Activated CD8-positive, alpha-beta memory T cell treated with anti-CD3 and anti-CD28 coated beads for 1 hour (primary cell): ENCODE measurements at places on chromosomes 3 and 15.

- no peak for DNase-seq
Observed at GRCh38 chr15:73391128-73391872, 22.5 kb upstream of the HCN4 start.

DNA sequence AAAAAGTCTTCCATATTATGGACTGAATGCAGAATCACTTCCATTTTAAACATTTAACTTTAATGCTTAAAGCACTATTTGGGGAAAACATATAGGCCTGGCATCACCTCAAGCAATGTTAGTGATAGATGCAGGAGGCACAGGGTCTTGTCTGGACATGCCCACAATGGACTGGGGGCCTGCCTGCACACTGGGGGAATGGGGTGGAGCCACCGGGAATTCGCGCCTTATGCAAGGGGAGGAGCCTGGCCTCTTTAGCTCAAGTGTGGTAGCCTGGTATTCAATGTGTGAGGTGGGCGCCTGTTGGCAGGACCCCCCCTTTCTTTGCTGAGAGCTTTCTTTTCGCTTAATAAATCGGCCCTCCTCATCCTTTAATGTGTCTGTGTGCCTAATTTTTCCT is 29.9 kb downstream of the ACKR4 start:
- no peak for DNase-seq

DNA sequence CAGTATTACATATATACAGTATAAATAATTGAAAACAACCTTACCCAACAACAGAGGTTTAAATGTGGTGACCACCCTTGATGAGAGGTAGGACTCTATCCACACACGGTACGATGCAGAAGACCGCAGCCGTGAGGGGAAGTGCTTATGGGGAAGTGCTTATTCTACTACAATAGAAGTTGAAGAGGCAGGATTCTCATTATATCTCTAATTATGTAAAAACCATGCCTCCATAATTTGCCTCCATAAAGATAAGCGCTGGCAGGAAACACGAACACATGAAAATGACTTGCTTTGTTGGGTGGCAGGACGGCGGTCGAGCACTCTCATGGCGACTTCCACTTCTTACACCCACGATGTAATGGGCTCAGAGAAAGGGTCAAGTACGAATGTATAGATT is 7.2 kb upstream of the MUC13 start:
- DNase-seq: no peak

- DNase-seq: no peak
Observed at GRCh38 chr3:102460579-102460978, 25.8 kb downstream of the ZPLD1 start.

- DNase-seq: no peak
Observed at GRCh38 chr15:54990793-54991192, 205.9 kb downstream of the RSL24D1 start.

DNA sequence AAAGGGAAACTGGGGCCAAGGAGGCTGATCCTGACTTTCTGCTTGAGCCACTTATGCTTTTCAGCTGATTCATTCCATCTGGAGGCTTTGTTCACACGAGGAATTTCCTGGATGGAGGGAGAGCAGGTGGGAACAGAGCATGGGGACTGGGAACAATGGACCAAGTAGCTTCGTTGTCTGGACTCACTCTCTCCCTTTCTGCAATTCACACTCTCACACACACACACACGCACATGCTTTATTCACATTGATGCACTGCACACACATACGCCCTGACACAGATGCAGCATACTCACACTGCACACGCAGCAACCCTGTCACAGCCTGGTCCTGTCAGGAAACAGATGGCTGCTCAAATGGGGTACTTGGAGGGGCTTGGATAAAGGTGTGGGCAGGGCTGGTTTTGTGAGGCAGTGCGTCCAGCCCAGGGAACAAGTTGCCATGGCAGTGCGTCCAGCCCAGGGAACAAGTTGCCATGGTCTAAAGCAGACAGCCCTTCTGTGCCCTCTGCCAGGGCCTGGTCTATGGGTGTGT is 19.8 kb upstream of the CHCHD6 start:
- no peak for DNase-seq

- no peak for DNase-seq
Observed at GRCh38 chr15:67035886-67036285, 29.5 kb upstream of the SMAD3 start.

DNA sequence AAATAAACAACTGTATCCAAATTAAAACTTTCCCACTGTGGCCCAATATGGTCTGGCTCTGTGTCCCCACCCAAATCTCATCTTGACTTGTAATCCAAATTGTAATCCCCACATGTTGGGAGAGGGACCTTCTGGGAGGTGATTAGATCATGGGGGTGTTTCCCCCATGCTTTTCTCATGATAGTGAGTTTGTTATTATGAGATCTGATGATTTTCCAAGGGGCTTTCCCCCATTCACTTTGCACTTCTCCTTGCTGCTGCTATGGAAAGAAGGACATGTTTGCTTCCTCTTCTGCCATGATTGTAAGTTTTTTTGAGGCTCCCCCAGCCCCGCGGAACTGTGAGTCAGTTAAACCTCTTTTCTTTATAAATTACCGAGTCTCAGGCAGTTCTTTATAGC is 55.0 kb downstream of the MINDY4B start:
- DNase-seq: no peak

DNA sequence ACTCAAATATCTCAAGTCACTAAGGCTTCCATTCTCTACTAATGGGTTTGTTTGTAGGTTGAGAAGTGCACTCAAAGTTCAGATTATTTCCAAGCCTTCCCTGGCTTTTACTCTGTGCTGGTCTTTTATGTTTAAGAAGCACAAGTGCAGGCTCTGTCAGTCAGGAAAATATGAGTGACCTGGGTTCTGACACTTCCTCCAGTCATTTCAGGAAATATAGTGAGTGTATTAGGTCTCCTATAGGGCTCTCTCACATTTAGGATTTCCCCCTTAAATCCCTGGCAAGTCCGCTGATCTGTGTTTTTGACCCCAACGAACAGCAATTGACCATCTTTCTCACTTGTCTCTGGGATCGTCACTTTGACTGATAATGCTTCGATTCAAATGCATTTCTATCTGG is 210.2 kb downstream of the ARPP21 start:
- DNase-seq: no peak

- DNase-seq: peak; percentile 31
Observed at GRCh38 chr3:3799173-3800079, at the start of gene LRRN1. TSS of gene LRRN1 (plus strand) at chr3:3799431. CDS start at chr3:3844642, 45,211 bp downstream.

GRCh38 chr15:77036537-77037387 is 34.1 kb downstream of the TSPAN3 start:
- no peak for DNase-seq

DNA sequence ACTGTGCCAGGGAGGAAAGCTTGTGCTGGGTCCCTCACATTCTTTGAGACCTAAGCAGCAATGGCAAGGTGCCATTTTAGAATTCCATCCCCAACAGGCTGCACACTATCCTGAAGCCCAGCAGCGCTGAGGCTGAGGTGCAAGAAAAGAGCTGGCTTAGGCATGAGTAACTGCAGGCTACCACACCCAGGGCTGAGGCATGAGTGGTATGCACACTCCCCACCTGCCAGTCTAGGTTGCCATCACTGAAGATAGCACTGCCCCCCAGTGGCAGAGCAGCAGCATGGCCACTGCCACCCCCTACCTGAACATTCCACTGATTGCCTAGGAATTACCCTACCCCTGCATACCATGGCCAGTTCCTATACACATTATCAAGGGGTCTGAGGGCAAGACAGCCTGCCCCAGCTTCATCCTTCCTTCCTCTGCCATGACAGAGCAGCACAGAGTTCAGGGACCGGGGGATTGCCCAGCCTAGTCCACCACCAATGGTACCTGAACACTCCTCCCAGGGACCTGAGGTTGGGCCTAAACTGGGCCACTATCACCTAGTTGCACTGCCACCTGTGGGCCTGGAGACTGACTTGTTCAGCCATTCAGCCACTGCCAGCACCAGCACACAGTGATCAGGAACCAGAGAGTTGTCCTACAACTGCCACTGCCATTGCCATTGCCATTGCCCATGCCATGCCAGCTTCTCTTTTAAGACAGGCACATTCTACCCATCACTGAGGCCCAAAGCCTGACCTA is 129.8 kb downstream of the SATB1 start:
- DNase-seq: no peak

- no peak for DNase-seq
Observed at GRCh38 chr3:123344175-123344906, 104.5 kb downstream of the ADCY5 start.

- DNase-seq: no peak
Observed at GRCh38 chr3:137259701-137260100, 301.9 kb downstream of the IL20RB start.

DNA sequence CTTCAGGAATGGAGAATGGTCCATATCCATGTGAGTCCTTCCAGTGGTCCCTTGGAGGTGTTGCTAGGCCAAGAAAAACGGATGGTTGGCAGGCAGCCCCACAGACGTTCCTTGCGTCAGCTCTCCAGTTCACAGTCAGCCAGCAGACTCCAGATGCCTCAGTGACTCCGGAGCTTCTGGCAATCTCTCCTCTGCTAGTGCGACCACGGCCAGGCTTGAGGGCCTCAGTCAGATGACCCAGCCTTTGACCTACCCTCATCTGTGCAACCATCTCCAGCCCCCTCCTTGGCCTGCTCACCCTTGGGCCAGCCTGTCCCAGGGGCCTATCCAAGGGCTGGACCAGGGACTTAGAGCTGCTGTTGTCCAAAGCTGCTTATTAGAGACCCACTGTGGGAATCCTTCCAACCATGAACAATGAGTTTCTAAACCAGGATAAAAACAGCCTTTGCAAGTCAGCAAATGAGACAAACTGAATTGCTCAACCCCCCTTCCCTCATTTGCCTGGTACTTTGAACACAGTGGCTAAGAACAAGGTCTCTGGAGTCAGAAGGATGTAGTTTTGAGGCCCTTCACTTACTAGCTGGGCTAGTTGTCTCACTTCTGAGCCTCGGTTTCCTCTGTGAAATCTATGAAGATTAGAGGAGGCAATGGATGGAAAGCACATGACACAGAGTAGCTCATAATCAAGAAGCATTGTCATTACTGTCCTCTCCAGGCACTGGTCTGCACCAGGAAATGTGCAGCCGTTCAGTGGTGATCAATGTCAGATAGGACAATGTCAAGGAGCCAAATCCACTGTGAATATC is 44.8 kb downstream of the ANP32A start:
- no peak for DNase-seq

DNA sequence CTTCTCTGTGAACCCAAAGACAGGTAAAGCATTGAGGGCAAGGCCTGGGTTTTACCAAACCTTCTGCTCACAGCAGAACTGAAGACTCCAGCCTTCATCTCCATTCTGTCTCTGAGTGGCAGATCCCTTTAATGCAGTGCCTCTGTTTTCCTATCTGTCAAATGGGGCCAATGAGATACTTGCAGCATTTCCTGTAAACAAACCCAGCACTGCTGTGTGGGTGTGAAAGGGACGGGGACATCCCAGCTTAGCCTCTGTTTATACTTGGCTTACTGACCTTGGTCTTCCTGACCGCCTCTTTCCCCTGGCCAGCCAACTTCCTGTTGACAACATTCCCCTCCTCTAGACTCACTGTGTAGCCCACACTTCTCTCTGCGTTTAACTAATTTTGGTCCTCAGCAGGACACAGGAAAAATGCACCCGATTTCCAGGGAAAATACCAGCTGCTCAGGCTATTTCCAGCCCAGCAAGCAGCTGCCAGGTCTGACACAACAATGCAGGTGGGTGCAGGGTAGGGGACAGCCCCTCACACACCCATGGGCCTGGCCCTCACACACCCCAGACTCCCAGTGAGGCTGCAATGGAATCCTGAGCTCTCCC is 105.9 kb upstream of the HERC1 start:
- no peak for DNase-seq

DNA sequence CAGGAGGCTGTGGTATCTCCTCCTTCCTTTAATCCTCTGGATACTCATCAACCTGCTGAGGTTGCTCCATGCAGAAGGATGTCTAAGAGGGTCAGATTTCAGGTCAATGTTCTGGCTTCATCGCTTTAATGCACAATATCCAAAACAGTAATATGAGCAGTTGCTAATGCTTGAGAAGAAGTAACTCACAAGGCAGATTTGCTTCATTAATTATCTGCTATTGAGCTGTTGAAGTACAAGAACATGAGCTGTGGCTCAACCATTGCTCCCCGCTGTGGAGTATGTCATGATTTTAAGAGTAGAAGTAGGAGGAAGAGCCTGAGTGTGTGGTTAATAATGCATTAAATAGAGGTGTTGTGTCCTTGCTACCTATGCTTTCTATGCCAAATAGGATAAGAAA is 1412.9 kb upstream of the ALCAM start:
- DNase-seq: no peak

DNA sequence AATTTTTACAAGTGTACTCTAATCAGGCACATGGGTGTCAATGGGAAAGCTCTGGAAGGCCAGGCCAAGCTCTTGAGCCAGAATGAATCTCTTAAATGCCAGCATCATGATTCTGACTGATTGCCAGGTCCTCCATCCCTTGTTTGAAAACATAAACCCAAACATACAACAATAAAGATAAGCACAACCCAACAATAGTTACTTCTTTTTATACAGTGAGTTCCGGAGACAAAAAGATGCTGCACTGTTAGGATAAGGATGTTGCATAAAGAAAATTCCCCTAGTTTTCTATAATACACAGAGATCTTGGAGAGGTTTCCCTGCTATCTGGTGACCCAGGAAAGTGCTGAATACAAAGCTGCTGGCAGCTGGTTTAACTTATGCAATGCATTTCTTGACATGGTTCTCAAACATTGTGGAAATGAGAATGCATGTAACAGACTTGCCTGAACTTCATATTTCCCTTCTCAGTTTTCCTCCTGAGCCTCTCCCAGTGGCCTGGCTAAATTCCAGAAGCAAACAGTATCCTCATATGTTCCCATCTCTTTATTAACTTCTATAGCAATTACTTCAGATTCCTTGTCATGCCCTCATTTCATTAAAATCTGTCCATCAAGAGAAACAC is 180.1 kb upstream of the PRICKLE2 start:
- no peak for DNase-seq

DNA sequence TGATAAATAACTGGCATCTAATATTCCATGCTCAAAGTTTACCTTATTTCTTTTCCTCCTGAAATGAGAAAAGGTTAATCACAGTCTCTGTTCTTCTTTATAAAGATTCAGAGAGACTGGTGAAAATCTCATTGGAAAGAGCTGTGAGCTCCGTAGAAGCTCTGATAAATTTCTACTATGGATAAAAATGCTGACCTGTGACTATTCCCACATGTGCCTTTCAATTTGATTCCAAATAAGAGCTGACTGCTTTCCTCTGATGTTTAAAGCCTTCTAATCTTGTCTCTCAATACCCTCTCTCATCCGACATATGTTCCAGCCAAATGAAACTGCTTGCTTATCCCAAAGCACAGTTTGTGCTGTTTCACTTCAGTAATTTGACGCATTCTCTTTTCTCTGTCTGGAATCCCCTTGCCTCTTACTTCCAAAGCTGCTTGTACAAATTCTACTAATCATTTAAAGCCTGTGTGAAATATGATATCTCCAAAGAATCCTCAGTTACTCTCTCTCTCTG is 130.1 kb downstream of the RTP4 start:
- DNase-seq: no peak
